ENCODE measurements at places on chromosomes 7 and 10.

DNA sequence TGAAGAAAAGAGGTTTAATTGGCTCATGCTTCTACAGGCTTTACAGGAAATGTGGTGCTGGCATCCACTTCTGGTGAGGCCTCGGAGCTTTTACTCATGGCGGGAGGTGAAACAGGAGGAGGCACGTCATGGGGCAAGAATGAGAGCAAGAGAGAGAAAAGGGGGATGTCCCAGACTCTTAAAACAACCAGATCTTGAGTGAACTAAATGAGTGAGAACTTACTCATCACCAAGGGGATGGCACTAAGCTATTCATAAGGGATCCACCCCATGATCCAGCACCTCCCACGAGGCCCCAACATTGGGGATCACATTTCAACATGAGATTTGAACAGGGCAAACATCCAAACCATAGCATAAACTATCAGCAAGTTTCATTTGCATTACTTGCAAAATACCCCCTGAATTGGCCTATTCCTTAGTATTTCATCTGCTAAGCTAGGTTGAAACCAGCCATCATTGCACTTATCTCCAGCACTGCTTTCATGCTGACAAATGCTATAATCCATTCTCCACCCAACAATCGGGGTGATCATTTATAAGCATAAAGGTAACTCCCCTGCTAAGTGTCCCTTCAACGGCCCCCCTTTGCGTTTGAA lies 179.0 kb downstream of the NOC3L start:
- DNase-seq = no peak

DNA sequence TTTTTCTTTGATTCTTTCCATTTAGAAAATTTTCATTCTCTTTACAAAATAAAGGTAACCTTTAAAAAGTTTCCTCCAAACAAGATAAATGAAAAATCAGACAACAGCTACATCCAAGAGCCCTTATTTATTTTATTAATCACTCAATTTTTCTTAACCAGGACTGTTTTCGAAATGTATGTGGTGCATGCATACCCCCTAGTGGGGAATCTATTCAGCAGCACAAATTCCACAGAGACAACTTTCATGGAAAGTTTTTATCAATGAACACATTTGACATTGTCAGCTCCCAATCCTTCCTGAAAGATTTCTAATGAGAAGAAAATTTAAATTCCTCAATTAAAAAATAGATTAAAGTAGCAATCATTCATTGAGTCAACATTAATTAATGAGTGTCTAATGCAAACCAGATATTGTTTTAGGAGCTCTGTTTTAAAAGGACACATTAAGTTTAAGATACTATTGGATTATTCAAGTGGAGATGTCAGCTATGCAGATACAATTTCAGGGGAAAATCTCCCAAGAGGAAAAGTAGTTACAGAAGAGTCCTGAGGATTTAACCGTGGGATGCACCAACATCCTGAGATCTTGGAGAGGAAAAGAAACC lies 5.2 kb upstream of the HTR7 start:
- DNase-seq = no peak

DNA sequence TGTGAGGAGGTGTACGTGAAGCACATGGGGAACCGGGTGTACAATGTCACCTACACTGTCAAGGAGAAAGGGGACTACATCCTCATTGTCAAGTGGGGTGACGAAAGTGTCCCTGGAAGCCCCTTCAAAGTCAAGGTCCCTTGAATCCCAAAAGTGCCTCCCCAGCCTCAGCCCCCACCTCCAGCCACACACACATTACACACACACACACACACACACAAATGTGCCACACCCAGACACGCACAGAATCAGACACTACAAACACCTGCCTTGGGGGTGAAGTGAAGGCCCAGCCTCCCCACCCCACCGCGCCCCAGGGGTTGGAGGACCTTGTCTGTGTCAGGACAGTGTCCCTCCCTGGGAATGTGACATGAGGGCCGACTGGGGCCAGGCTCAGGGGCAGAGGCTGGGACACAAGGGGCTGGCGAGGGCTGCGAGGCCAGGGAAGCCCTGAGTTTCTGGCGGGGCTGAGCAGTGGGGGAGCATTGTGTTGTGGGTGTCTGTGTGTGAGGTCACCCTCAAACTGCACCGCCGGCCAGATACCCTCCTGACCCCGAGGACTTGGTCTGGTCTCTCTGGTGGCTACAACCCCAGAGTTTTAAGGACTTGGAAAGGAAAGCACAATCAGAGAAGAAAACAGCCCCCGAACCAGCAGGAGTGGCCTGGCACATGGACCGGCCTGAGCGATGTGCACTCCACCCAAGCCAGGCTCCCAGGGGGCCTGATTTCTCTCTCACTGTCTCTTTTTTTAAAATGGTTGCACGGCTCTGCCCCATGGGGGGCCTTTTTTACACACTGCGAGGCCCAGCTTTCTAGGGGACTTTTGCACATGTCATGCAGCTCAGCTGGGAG lies 4.0 kb upstream of the ATP6V1F start:
- DNase-seq = no peak

DNA sequence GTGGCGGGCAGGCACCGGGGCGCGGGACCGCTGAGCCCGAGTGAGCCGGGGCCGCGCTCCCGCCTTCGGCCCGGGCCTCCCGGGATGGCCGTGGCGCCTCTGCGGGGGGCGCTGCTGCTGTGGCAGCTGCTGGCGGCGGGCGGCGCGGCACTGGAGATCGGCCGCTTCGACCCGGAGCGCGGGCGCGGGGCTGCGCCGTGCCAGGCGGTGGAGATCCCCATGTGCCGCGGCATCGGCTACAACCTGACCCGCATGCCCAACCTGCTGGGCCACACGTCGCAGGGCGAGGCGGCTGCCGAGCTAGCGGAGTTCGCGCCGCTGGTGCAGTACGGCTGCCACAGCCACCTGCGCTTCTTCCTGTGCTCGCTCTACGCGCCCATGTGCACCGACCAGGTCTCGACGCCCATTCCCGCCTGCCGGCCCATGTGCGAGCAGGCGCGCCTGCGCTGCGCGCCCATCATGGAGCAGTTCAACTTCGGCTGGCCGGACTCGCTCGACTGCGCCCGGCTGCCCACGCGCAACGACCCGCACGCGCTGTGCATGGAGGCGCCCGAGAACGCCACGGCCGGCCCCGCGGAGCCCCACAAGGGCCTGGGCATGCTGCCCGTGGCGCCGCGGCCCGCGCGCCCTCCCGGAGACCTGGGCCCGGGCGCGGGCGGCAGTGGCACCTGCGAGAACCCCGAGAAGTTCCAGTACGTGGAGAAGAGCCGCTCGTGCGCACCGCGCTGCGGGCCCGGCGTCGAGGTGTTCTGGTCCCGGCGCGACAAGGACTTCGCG lies 534 bp downstream of the FZD9 start:
- no peak for DNase-seq

All from activated CD8-positive, alpha-beta memory T cell treated with anti-CD3 and anti-CD28 coated beads for 1 hour (primary cell).